CD4-positive, CD25-positive, alpha-beta regulatory T cell (primary cell): ENCODE measurements at places on chromosomes 6 and 20. TPM values are rescaled to one million over a fixed set of nuclear protein-coding genes. Genes with fewer than 3 reads are reported as not detected.
A peak's percentile ranks its signal among the peaks of the same experiment; 100 is the strongest.

DNA sequence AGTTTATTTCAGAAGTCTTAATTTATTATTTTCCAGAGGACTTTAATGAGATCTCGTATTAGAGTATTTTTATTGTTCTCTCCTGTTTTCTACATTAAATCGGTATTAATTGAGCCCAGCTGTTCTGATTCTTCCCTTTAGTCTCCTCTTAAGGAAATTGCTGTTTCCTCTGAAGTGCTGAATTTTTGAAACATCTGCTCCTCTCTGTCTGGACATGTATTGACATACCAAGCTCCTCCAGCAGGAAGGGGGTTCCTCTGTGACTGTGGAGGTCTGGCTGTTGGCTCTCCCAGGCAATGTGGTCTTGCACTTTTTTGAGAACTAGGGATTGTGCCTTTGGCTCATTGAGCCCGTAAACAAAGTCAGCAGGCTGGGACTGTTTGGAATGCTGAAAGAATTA is 74.9 kb downstream of the MAP3K4 start:
- H3K4me3 ChIP-seq, result no peak overlapping the region
- DNase-seq, result no peak
- H3K4me1 ChIP-seq, result no peaks in the 10 kb centered on the region
- no peaks in the 10 kb centered on the region for H3K27me3 ChIP-seq

DNA sequence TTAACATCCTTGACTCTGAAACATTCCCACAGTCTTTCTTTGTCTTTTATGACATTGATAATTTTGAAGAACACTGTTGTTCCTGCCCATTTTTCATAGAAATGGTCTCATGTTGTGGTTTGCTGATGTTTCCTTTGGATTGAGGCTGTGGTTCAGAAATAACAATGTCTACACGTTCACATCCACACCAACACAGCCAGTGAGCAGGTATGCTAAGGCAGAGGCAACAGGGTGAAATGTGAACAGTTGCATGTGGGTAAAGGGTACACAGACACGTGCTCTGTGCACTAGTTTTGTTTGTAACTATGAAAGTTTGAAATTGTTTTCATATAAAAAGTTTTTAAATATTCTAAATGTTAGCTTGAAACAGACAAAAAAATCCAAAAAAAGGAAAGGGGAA is 78.4 kb downstream of the GINS1 start:
- no peaks in the 10 kb centered on the region for H3K27me3 ChIP-seq
- no peak overlapping the region for H3K27ac ChIP-seq
- no peak overlapping the region for H3K4me3 ChIP-seq
- H3K36me3 ChIP-seq, result no peaks in the 10 kb centered on the region

Gene RCAN2
- not detected for total RNA-seq

GRCh38 chr20:15951658-15952057 is 621.6 kb downstream of the KIF16B start:
- no peaks in the 10 kb centered on the region for H3K27me3 ChIP-seq
- no peak overlapping the region for H3K27ac ChIP-seq
- no peak overlapping the region for H3K4me3 ChIP-seq
- no peaks in the 10 kb centered on the region for H3K36me3 ChIP-seq
- no peak for DNase-seq
- no peaks in the 10 kb centered on the region for H3K4me1 ChIP-seq

DNA sequence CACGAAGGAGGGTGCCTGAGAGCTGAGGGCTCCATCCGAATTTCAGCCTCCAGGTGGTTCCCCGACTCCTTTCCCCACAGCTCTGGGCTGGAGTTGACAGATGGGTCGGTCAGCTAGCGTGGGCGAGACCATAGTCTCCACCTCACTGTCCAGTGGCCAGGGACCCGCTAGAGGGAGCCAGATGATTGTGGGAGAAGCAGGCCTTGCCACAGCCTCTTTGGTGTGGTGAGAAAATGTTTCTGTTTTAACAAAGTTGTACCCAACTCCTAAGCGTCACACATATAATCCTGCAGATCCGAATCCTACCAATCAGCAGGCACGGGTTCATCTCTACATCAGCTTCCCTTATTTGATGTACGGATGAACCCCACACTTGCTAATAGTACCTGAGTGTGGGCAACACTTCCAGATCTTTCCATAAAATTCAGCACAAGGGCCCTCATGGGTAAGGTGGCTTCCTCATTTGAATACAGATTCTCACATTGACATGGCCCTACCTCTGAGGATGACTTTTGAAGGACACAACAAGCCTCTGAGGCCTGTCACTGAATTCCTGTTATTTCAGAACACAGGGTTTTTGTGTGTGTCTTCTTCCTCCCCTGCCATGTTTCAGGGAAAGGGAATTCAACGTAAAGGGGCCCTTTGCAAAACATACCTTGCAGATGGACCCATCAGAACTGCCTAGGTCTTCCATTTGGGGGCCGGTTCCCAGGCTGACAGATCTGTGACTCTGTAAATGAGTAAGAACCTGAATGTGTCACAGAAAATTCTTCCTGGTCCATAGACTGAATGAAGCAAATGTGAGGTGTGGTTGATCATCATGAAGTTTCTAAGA is 103.2 kb upstream of the DUSP22 start:
- H3K36me3 ChIP-seq, result no peaks in the 10 kb centered on the region
- peak; percentile 63 for DNase-seq
- H3K4me3 ChIP-seq, result no peak overlapping the region
- peak overlapping the region; percentile 35 for H3K27ac ChIP-seq
- H3K27me3 ChIP-seq, result no peaks in the 10 kb centered on the region

Gene APOM
- total RNA-seq, result 1.7 TPM

- DNase-seq, result no peak
- no peak overlapping the region for H3K4me3 ChIP-seq
- H3K27ac ChIP-seq, result no peak overlapping the region
- H3K36me3 ChIP-seq, result no peaks in the 10 kb centered on the region
- H3K27me3 ChIP-seq, result peaks cover 6% of the 10 kb centered on the region
- peaks cover 25% of the 10 kb centered on the region for H3K4me1 ChIP-seq
Observed at GRCh38 chr6:41551086-41551700, 5.0 kb downstream of the FOXP4 start.

Gene ARFGEF3
- total RNA-seq, result not detected
